ENCODE measurements at places on chromosomes 6 and 20.
A peak's percentile ranks its signal among the peaks of the same experiment; 100 is the strongest.

- H3K36me3 ChIP-seq: peaks cover 22% of the 10 kb centered on the region
- no peaks in the 10 kb centered on the region for H3K27me3 ChIP-seq
- DNase-seq: no peak
- H3K4me3 ChIP-seq: no peak overlapping the region
- no peak overlapping the region for H3K27ac ChIP-seq
- peaks cover 3% of the 10 kb centered on the region for H3K4me1 ChIP-seq
Measured at GRCh38 chr6:43189776-43190304, 7.8 kb downstream of the CUL9 start.

DNA sequence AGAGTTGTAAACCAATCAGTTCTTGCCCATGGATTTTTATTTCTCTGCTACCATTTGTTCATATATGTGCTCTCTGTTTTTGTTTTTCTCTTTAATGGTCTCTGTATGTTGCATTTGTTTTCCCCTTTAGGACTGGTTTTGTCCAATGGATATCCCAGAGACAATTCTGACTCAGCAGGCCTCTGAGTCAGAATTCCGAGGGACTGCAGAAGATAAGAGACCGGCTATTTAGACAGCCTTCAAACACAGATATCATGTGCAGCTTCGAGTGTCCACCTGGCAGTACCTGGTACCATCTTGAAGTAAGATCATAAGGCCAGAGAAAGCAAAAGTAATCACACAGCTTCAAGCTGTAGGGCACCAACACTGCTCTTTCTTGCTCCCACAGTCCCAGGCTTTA is 125.5 kb downstream of the ELOVL4 start:
- no peaks in the 10 kb centered on the region for H3K4me1 ChIP-seq
- no peaks in the 10 kb centered on the region for H3K36me3 ChIP-seq
- H3K27me3 ChIP-seq: no peaks in the 10 kb centered on the region
- H3K4me3 ChIP-seq: no peak overlapping the region
- DNase-seq: no peak

- H3K27me3 ChIP-seq: no peaks in the 10 kb centered on the region
- peak overlapping the region; percentile 77 for H3K27ac ChIP-seq
- H3K36me3 ChIP-seq: peaks cover 83% of the 10 kb centered on the region
- H3K4me1 ChIP-seq: peaks cover 23% of the 10 kb centered on the region
Measured at GRCh38 chr20:63957690-63958441, 1.6 kb upstream of the UCKL1 start.

DNA sequence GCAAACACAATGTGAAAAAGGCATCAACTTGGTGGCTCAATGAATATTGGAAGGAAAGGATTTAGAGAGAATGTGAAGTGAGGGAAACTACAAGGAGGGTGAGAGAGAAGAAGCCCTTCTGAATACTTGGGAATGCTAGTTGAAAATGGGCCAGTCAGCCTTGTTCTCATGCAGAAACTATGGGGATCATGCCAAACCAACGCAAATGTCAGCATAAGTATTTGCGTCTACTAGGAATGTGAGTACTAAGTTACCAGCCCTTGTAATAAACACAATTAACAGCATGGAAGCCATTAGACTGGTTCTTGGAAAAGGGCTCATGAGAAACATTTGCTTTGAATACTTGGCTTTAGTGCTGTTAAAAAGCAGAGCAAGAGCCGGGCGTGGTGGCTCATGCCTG is 54.9 kb upstream of the AIG1 start:
- H3K27ac ChIP-seq: no peak overlapping the region
- no peaks in the 10 kb centered on the region for H3K27me3 ChIP-seq
- no peak overlapping the region for H3K4me3 ChIP-seq
- H3K36me3 ChIP-seq: no peaks in the 10 kb centered on the region

DNA sequence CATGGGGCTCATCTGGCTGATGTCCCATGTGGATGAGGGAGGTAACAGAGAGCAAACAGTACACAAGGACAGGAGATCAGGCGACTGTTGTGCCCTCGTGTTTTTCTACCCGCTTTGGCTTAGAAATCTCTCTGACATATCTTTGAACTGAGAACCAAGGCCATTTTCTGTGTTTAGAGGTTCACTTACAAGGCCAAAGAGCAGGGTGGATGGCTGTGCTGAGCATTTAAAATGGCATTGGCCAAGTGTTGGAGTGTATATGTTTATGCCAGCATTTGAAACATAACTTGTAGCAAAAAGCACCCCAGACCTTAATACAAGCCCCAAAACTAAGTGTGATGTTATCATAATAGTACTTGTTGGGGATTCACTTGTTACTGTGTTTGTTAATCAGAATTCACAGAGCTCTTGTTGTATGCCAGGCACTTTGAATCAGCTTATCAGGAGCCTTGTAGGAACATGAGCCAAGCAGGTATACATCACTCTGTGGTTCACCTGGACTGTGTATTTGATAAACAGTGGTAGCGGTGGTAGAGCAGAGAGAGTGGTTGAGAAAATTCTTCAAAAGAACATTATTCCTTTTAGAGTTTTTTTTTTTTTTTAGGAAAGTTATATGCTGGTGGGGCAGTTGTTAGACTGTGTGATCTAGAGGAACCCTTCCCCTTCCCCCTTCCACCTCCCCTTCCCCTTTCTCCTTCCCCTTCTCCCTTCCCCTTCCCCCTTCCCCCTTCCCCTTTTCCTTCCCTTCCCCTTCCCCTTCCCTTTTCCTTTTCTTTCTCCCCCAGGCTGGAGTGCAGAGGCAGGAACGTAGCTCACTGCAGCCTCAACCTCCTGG is 71.3 kb downstream of the ATRN start:
- no peak overlapping the region for H3K27ac ChIP-seq
- DNase-seq: no peak
- no peaks in the 10 kb centered on the region for H3K36me3 ChIP-seq
- H3K4me1 ChIP-seq: no peaks in the 10 kb centered on the region
- no peak overlapping the region for H3K4me3 ChIP-seq

GRCh38 chr6:17200395-17200794 is 80.8 kb upstream of the RBM24 start:
- H3K4me1 ChIP-seq: no peaks in the 10 kb centered on the region
- H3K4me3 ChIP-seq: no peak overlapping the region
- H3K27me3 ChIP-seq: no peaks in the 10 kb centered on the region
- H3K36me3 ChIP-seq: no peaks in the 10 kb centered on the region
- DNase-seq: no peak
- H3K27ac ChIP-seq: no peak overlapping the region

GRCh38 chr6:153852481-153852880 is 186.6 kb upstream of the OPRM1 start:
- H3K36me3 ChIP-seq: no peaks in the 10 kb centered on the region
- no peak for DNase-seq
- H3K27ac ChIP-seq: no peak overlapping the region
